Fibroblast of skin of right biceps (primary cell): ENCODE measurements at places on chromosomes 1 and 21.

- DNase-seq = no peak
Observed at GRCh38 chr1:200146100-200146499, 118.6 kb downstream of the NR5A2 start.

- DNase-seq = peak; percentile 54
Observed at GRCh38 chr1:238954865-238955264, 431.5 kb upstream of the CHRM3 start.

- no peak for DNase-seq
Observed at GRCh38 chr1:114379987-114380386, 131.0 kb downstream of the TRIM33 start.

GRCh38 chr1:171636141-171636540, 14.1 kb downstream of the MYOCOS start:
- DNase-seq = no peak

DNA sequence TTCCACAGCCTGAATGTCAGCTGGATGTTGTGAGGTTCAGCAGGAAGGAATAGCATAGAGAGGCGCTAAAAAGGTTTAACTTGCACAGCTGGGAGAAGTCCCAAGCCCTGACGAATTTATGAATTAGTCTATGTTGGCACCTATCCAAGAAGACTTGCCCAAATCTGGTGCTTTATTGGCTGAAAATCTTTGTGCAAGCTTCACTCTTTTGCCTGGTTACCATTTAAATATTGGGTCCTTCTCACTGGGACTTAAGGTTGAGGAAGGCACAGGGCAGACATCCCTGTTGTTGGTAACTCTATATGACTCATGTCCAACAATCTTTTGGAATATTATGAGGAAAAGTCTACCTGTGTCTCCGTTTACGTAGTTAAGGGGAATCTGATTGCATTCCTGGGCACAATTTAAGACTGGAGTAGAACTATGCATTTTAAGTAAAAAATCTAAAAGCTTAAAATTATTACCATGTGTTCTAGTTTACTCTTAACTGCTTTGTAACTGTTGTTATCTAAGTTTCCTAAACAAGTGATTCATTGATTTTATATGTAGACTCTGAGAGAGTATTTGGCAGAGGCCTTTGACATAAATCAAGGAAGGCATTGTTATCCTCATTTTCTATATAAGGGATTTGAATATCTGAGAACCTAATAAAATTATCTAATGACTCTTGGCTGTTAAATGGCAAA, 181.7 kb upstream of the DPYD start:
- peak; percentile 52 for DNase-seq

- no peak for DNase-seq
Observed at GRCh38 chr1:1082239-1082775, 8.2 kb upstream of the RNF223 start.

GRCh38 chr1:29831500-29832117, 595.3 kb downstream of the PTPRU start:
- no peak for DNase-seq

DNA sequence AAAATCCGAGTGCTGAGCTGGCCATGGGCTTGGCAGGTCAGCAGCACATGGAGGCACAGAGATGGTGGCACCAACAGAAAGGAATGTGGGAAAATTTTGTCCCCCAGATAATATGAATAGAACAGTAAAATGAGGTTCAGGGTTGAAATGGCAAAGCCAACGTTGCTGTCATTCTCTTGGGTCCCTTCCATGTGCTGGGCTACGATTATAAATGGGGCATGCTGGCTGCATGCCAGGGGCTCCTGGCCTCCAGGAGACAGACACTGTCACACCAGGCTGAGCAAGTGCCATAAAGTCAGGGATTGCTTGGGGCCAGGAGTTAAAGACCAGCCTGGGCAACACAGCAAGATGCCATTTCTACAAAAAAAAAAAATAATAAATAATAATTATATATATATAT, 77.1 kb downstream of the TOMM20 start:
- no peak for DNase-seq

DNA sequence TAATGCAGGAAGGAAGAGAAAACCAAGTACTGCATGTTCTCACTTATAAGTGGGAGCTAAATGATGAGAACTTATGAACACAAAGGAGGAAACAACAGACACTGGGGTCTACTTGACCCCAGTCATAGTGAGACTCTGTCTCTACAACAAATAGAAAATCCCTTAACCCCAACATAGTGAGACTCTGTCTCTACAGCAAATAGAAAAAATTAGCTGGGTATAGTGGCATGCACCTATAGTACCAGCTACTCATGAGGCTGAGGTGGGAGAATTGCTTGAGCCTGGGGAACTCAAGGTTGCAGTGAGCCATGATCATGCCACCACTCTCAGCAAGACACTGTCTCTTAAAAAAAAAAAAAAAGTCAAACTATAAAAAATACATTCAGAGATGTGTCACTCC, 42.7 kb downstream of the GIPC2 start:
- no peak for DNase-seq

DNA sequence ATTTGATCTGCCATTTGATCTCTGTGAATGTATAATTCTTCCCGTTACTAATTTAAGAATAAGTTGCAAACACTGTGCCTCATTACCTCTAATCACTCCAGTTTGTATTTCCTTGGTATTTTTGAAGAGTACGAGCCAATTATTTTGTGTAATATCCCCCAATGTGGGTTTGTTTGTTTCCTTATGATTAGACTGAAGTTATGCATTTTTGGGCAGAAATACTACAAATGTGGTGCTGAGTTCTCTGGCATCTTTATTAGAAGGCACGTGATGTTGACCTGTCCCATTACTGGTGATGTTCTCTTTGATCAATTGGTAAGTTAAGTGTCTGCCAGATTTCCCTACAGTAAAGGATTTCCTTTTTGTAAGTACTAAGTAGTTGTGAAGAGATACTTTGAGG, 10.3 kb downstream of the MIXL1 start:
- DNase-seq = no peak

- DNase-seq = no peak
Observed at GRCh38 chr1:11335417-11336056, 62.5 kb downstream of the UBIAD1 start.

- DNase-seq = no peak
Observed at GRCh38 chr1:61245696-61246400, 163.5 kb downstream of the NFIA start.

GRCh38 chr1:6243993-6244392, at the start of gene HES3:
HES3 (plus strand) TSS chr1:6244179; CDS start chr1:6244366, 187 bp downstream.
- DNase-seq = no peak

- DNase-seq = no peak
Observed at GRCh38 chr1:78122389-78122788, 76.6 kb downstream of the GIPC2 start.

DNA sequence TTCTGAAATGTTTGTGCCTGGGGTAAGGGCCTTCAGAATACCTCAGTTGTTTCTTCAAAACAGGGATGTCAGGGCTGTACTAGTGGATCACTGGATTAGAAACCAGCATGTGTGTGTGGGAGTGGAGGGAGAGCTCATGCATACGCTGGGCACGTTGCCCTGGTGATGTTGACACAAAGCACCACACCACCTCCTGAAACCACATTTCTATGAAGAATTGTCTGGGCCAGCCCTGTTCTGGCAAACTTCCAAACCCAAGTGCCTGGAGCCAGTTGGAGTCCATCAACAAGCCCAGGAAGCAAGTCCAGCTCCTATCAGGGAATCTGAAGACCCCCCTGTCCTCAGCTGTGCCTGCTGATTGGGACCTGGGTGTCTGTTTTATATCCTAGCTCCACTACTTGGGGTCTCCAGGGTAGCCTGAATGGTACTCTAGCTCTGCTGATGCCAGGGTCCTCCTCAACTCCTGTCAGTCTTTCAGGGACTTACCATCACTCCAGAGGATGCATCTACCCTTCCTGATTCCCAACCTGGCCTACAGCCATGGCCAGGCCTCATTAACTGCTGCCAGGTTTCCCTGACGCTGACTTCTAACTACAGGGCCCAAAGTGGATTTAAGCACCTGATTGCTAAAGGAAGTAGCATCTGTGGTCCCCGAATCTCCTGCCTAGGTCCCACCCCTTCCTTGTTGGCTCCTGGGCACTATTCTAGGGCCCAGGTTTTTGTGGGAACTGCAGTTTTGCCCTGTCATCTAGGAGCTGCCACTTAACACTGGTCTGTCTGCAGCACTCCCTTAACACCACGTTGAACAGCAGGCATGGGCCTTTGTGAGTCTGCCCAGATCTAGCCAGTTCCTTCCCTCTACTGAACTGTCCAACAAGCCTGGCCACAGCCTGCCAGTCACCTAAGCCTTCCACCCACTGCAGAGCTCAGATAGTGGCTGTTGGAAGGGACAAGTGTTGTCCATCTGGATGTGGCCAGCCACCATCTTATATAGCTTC, 45.5 kb downstream of the LPAR3 start:
- DNase-seq = peak; percentile 94

GRCh38 chr1:205588636-205589035, 43.2 kb downstream of the ELK4 start:
- peak; percentile 61 for DNase-seq

DNA sequence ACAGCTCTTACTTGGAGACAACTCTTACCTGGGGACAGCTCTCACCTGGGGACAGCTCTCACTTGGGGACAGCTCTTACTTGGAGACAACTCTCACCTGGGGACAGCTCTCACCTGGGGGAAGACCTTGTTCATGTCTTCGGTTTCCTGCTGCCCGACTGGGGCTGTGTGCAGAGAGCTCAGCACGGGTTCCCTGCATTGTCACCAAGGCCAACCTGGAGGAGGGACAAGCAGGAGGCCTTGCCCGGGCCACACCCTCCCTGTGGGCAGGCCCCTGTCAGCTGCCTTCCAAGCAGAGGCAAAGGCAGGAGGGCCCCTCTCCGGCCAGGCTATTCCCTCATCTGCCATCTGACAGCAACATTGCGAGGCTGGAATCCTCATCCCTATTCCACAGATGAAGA, at the start of gene LDLRAD1:
LDLRAD1 (minus strand) TSS at position 208 of the 400 bp plus-strand sequence; CDS start at position 134, 74 bp downstream.
- DNase-seq = no peak
